ENCODE measurements at places on chromosomes 6 and 20.
A peak's percentile ranks its signal among the peaks of the same experiment; 100 is the strongest.

DNA sequence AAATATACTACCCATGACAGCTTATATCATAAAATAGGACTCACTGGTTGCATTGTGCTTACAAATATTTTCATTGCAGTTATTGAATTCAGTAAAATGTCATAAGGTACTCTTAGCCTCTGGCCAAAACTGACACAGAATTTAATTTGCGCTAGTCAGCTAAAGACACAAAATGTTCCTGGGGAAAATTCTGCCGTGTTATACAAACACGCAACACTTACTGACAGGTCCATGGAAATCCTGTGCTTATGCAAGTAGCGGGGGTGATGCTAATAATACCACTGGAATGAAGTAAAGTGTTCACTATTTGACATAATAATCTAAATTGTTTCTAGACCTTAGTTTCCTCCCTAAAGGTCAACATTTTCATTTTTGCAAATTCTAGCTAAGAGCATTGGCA is 354.4 kb upstream of the RSPO3 start:
- DNase-seq: no peak

GRCh38 chr6:112286010-112286409 is 31.6 kb upstream of the LAMA4 start:
- DNase-seq: no peak

- no peak for DNase-seq
Measured at GRCh38 chr6:27882624-27883023, 29.6 kb downstream of the OR2B2 start.

DNA sequence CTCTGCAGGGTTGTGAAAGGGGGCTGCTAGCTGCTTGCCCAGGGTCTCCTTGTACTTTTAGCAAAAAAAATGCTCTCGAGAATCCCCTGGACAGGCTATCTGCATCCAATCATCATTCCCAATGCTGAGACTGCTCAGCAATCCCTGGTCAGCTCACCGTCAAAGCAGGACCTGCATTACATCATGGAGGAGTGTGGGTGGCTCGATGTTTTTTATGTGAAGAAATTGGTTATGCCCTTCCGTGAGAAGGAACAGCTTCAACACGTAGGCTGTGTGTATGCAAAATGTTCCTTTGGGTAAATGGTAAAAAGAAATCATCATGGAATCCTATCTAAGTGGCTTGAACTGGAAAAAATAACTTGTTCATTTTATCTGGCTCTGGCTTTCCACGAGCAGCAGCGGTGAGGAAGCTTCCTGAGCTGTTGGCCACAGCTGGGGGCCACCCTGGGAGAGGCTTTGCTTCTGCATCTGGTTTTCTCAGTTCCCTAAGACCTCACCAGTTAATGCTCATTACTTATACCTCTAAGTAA is 111.4 kb downstream of the FYN start:
- no peak for DNase-seq

DNA sequence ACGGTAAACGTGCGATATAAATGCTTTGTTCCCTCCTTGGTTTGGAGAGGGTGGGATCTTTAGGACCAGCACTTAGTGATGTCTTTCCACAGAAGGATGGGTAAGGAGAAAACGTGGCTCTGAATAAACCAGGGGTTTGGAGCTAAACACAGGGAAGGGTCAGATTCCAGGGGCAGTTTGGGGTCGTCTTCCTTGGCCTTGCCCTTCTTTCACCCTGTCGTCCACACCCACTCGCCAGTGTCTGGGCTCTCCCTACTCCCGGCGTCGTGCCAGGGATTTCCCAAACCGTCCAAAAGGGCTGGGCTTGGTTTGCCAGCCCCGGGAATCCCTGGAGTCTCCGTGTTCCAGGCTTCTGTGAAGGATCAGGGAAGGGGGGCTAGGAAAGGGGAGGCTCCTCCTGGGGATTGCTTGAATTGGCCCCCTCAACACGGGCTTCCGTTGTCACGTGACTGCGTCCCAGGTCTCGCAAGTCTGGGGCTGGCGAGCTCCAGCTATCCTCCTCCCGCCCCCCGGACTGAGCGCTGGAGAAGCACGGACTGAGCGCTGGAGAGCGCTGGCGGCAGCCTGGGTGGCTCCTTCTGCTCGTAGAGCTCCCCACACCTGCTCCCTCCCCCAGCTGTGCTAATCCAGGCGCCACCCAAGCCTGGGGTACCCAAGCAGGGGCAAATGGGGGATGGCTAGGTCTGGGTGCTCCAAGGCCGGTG is 9.4 kb upstream of the ARMC12 start:
- no peak for DNase-seq

DNA sequence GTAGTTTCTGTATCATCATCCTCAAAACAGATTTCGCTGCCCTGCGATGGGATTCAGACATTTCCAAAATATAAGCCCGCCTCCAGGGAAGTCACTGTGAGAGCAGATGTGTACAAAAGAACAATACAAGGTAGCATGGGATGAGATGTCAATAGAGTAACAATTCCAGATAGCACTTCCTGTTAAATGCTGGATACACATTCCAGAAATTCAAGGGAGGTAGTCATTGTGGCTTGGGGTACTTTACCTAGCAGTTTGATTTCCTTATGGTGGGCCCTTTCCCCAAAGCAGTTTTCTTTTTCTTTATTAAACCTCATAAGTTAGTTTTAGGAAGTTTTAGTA is 2.5 kb downstream of the RNF217 start:
- no peak for DNase-seq

GRCh38 chr6:31128093-31128676 is 7.9 kb upstream of the CDSN start:
- DNase-seq: peak; percentile 43

- DNase-seq: no peak
Measured at GRCh38 chr6:142975365-142975764, 30.4 kb upstream of the HIVEP2 start.

DNA sequence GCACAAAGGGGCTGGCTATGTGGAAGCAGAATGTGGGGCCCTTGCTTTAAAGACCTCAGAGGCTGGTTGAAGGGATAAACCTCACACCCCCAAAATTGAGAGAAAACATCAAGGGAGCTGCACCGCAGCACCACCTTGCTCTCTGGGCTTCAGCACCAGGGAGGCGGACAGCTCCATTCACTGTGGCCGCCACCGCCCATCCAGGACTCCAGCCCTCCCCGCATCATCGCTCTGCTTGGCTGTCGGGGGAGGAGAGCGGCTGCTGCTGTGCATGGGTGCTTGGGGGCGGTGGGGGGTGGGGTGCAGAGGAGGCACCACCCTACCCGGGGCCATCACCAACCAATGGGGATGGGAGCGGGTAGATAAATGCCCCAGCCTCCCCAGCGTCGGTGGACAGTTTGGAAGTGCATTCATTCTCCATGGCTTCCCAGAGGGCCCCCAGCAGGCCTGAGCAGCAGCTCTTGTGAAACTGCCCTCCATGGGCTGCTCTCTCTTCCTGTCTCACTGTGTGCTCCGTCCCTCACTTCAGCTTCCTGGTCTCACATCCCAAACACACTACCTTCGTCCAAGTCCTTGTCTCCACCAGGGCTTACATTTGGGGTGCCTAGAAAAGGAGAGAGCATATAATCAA is 75.7 kb upstream of the BHLHE23 start:
- no peak for DNase-seq

GRCh38 chr6:36227379-36228228 is 31.1 kb downstream of the BRPF3 start:
- DNase-seq: no peak

GRCh38 chr6:37392821-37393220 is 39.0 kb downstream of the RNF8 start:
- no peak for DNase-seq

DNA sequence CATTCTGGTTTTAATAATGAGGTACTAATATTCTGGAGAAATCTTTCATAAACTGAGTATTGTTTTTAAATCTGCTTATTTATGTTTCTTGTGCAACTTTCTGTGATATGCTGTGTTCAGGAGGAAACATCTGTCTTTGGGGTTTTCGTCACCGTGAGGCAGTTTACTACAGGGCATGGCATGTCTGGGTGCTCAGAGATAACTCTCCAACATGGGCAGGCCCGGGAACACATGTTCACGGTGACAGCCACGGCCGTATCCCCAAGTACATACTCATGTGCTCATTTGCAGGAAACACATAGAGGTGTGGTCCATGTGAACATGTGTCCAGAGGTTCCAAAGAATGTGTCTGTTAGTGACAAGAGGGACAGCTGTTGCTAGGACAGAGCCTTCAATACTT is 62.1 kb upstream of the CNKSR3 start:
- DNase-seq: no peak

DNA sequence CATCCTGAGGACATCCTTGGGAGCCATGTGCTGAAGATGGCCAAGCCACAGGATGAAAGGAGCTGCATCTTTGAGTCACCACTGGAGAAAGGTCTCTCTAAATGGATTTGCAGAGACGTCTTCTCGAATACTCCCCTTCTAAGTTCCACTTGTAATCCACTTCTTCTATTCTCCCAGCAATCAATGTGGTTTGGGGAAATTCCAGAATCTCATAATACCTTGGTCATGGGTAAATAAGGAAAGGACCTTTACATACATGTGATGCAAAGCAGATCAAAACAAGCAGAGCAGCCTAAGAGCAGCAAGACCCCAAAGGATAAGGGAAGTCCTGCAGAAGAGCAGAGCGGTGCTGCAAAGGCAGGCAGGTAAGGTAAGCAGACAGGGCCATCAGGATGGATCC is 35.3 kb downstream of the TRIM38 start:
- no peak for DNase-seq

GRCh38 chr6:20092071-20092566 is 120.2 kb downstream of the MBOAT1 start:
- DNase-seq: no peak

Measured in stimulated activated CD8-positive, alpha-beta memory T cell treated with anti-CD3 and anti-CD28 coated beads, Interleukin-2, amount 100 ng/mL, for 1 hour (primary cell).